T-helper 1 cell (primary cell): ENCODE measurements at places on chromosomes 5 and 9.

- no peak for DNase-seq
Observed at GRCh38 chr5:177336603-177337494, 14.6 kb downstream of the LMAN2 start.

- no peak for DNase-seq
Observed at GRCh38 chr5:177512736-177513380, 3.2 kb upstream of the DOK3 start.

DNA sequence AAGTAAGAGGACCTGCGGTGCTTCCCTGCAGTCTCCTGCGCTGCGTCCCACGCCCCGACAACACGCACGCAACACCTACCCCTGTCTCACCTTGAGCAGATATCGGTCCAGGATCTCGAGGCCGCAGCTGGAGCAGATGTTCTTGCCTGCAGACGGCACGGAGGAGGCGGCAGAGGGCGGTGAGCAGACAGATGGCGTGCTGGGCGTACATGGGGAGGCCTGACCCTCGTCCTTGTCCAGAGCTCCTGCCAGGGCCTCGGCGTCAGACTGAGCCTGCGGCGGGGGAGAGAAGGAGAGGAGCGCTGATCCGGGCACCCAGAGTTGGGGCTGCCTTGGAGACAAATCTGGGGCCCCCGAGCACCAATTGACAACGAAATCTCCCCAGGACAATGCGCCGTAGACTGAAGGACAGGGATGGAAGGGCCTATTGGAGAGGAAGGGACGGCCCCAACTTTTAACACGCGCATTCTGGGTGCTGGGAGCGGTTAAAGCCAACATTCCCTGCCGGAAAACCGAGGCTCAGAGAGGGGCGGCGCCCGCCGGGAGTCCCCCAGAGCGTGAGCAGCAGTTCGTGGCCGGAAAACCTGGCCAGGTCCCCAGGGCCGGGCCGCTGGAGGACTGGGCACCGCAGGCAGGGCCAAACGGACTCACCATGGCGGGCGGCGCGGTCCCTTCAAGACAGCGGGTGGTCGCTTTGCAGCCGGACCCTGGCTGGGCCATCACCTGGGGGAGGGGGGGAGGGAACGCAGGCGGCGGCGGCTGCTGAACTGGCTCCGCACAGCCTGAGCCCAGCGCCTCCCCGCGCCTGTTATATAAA is 1.8 kb downstream of the LHX6 start:
- DNase-seq: no peak

- no peak for DNase-seq
Observed at GRCh38 chr5:169695919-169696490, 58.9 kb downstream of the DOCK2 start.

- no peak for DNase-seq
Observed at GRCh38 chr9:89097219-89097618, 81.4 kb downstream of the SHC3 start.

- no peak for DNase-seq
Observed at GRCh38 chr5:7876867-7877266, 7.9 kb downstream of the MTRR start.

DNA sequence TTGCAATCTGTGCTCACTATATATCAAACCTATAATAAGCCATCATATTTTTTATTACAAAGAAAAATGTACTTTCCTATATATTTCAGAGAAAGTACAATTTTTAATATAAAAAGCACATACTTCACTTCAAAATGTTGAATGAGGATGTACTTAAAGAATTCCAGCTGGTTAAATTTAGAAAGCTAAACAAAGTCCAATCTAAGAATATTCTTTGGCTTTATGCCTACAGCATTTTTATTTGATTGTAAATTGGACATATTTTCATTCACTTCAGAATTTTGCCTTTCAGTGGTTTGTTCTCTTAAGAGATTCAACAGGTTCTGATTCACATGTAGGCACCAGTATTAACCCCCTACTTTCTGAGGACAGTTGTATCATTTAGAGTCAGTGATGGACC is 533.8 kb downstream of the CAAP1 start:
- no peak for DNase-seq

DNA sequence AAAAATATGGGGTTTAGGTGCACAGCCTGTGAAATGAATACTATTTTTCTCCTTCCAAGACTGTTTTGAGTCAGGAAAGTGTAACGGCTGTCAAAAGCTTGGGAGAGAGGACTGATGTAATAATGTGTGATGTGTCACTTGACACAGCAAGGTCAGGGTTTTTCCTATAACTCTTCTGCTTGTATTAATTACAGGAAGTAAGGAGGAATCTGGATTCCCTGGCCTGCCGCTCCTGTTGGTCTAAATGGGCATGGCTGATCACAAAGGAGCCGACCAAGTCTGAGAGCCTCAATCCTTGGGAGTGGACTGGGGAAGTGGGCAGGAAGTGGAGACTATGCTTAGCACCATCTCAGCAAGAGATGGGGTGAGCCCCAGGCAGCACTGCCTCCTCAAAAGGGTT is 16.7 kb upstream of the SLC28A3 start:
- DNase-seq: no peak

DNA sequence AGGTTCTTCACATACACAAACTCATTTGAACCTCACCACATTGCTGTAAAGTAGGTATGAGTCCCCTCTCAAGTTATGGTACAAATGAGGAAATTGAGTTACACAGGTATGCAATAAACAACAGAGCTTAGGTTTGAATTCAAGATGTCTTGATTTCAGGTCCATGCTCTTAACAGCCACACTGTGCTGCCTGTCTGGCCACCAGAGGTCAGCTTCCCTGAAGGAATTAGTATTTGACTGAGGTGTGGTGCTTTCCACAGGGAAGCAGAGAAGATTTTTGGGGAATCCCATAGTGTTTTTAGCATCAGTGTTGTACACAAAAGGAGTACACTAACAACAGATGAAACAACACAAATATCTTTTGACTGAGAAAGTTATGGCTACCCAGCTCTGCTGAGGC is 94.4 kb upstream of the ITGA1 start:
- no peak for DNase-seq

GRCh38 chr9:114025196-114025753 is 52.8 kb downstream of the AMBP start:
- no peak for DNase-seq

- no peak for DNase-seq
Observed at GRCh38 chr5:53109056-53109442, 508 bp downstream of the MOCS2 start.

DNA sequence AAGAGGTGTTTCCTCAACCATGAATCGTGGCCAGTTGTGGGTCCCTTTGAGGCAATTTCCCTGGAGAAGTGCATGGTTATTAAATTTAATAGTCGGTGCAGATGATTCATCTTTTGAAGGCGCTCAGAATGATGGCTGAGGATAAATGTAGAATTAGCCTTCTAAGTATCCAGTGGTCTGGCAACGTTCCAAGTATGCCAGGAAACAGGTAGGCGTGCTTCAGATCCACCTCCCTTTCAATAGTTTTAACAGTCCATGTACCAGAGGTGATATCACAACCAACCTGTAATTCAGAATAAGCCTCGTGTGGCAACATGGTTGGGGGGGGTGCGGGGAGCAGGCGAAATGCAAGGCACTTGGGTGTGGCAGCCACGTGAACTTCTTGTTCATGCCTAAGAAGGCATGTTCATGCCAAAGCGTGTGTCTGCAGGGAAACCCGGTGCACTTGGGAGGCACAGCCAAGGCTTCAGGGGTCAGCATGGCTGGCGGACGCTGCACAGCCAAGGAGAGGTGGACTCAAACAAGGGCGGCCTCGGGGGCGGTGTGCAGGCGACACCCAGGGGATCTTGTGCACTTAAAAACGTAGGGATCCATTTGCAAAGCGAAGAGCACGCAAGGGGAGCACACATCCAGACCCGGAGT is 5.2 kb upstream of the NKD2 start:
- DNase-seq: no peak

- no peak for DNase-seq
Observed at GRCh38 chr9:114386886-114387679, 699 bp downstream of the AKNA start.

DNA sequence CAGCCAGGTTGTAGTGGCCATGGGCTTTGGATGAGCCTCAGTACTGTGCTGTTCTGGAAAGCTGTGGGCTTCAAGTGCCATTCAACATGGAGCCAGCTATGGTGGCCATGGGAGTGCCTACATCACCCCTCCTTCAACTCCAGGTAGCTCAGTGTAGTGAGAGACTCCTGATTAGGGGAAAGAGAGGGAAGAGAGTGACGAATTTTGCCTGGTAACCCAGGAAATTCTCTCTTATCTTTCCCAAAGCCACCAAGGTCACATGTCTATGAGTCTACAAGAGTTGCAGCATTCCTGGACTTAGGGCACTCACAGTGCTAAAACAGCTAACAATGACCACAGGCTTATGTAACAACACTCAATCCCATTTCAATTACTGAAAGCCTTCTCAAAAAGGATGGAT is 81.7 kb upstream of the SPTLC1 start:
- DNase-seq: no peak

GRCh38 chr5:62594364-62594984 is 15.9 kb downstream of the LRRC70 start:
- no peak for DNase-seq

DNA sequence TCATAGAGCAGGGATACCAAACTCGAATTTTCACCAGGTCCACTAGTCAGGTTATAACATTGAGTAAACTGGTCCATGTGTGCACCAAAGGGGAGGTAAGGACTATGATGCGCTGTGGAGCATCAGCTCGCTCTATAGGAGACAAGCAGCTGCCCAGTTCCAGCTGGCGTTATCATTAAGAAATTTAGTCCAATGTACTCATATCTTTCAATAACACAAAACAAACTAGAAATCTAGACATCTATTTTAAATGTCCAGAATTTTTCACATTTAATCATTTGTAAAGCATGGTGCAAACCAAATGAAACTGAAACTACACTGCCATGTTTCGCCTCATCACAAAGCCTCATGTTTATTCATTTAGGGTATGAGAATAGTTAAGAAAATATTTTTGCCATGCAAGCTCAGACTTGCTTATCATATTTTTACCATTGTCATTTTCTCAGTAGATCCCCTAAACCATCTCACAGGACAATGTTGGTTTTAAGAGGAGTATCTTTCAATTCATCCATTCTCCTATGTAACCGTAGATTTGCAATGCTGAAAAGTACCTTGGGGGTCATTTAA is 50.9 kb downstream of the ZNF474 start:
- no peak for DNase-seq

DNA sequence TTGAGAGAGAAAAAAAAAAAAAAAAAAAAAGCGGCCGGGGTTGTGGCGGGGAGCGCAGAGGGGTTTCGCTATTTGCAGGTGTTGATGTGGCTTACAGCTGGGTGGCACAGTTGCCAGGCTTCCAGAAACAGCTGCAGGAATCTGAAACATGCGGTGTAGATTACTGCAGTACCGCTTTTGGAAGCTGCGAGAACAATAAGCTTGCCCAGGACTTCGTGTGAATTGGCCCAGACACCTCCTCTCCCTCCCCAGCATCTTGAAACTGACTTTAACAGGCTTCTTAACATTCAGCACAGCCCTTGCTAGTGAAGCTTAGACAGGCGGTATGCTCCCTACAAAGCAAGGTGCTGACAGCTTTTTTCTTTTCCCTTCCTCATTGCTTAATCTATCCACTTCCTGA is 104.0 kb downstream of the ATP10B start:
- no peak for DNase-seq

GRCh38 chr9:78663369-78663768 is 366.4 kb downstream of the PSAT1 start:
- DNase-seq: no peak

DNA sequence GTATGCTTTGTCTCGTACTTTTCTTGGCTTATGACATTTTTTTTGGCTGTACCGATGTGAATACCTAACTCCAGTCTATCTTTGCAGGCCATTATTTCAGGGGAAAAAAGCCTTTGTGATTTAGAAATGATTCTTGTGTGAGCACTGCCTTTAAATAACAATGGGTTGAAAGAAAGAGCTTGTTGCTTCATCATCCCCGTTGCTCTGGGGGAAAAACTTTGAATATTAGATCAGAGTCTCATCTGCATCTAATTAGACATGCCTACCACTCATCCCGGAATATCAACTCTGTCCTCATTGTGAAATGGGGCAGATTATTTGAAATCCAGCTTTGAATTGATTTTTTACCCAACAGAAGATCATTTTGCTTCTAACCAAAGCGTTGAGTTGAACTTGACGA is 13.5 kb downstream of the CXCL14 start:
- DNase-seq: no peak

DNA sequence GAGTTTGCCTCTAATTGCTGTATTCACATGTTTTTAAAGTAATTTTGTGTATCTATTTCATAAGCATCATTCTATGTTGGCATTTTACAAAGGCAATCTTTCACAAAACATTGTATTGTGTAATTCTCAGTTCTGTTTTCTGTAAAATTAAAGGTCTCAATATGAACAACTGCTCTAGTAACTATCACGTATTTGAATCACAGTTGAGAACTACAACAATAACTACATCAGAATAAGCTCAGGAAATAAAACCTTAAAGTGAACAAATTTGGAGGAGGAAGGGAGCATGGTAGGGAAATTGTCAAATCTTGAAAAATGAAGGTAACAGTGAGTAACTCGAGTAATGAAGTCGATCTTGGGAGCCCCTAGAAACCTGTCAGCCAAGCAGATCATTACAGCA is 22.5 kb upstream of the CAMK4 start:
- no peak for DNase-seq

GRCh38 chr9:110351009-110351467 is 13.4 kb upstream of the TXNDC8 start:
- DNase-seq: no peak

GRCh38 chr9:75438716-75439115 is 350.4 kb downstream of the OSTF1 start:
- DNase-seq: no peak

DNA sequence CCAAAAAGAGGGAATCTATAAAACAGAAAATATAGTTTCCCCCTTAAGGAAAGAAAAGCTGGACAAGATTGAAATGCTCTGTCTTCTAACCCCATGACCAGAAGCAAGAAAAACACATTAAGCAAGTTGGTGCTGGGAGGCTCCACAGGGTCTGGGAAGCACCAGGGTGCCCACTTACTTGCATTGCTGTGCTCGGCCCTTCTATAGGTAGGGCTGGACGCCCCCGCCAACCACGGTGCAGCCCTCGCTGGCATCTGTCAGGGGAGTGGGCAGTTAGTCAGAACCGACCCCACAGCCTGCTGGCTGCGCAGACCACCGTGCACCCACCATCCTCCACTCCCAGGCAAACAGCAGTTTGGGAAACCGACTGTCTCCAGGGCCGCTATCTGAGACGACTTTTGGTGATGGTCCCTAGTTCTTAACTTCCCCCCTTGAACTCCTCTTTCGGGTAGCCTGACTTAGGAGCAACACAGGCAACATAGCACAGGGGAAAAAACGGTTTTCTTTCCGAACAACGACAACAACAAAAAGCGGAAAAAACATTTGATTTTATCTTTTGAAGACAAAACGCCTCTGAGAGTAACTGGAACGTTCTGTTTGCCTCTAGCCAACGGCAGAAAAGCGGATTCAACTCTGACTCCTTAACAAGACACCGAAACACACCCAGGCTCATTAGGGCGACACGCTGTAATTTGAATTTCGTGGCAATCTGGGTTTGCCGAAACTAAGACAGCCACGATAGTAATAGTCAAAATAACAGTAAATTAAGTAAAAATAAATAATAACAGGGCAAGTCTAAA is 3.9 kb downstream of the IRX2 start:
- no peak for DNase-seq
